Psoas muscle (tissue), 8 donors: ENCODE measurements at places on chromosomes 2 and 18. TPM values are rescaled to one million over a fixed set of nuclear protein-coding genes. Genes with fewer than 3 reads are reported as not detected.

- no peak for DNase-seq
Observed at GRCh38 chr2:211447548-211447947, 891.1 kb downstream of the CPS1 start.

GRCh38 chr2:237199577-237199976, 113.9 kb downstream of the COPS8 start:
- no peak for DNase-seq

DSG4 gene
- polyA plus RNA-seq: not detected

DNA sequence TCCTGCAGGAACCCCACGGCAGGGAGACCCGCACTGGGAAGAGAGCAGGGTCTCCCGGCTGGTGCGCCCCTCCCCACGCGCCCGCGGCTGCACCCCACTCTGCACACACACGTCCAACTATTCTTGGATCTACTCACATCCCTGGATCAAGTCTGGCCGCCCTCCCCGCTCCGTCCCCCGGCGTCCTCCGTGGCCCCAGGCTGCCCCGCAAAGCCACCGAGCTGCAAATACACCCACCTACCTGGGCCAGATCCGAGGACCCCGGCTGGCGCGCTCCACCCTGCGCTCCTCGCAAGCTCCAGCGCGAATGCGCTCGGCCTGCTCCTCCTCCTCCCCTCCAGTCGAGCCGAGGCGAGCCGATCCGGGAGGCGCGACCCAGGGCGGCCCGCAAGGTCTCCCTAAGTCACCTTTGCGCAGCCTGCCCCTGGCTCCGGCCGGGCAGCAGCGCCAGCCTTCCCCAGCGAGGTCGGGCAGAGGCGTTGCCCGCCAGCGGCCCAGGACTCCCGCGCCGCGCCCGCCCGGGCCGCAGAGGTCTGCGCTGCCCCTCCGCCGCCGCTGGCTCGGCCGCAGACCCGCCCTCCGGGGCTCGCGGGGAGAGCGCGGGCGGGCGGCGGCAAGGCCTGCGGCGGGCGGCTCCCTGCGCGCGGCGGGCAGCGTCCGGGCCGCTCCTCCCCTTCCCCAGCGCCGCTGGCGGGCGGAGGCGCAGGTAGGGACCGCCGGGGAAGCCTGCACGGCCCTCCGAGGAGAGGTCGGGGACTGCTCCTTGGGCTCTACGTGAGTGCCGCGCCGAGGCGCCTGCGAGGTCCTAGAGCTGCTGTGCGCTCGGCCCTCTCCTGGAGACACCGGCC, 126.0 kb downstream of the OSBPL1A start:
- peak; percentile 88 for DNase-seq

DNA sequence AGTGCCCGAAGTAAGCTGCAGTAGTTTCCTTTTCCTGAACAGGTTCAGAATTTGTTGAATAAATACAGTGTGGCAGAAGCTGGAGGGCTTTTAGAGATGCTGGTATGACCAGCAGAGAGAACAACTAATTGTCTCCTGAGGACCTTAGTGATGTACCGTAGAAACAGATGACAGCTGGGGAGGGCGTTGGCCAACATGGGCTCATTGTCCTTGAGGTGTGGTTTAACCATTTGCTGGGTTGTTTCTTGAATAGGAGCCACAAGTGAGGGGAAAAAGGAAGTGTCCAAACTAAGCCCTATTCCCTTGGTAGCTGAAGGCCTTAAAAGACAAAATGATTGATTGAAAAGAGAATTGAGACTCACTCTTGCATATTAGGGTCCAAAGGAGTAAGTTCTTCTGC, 11.7 kb upstream of the FAM228A start:
- DNase-seq: no peak

DNA sequence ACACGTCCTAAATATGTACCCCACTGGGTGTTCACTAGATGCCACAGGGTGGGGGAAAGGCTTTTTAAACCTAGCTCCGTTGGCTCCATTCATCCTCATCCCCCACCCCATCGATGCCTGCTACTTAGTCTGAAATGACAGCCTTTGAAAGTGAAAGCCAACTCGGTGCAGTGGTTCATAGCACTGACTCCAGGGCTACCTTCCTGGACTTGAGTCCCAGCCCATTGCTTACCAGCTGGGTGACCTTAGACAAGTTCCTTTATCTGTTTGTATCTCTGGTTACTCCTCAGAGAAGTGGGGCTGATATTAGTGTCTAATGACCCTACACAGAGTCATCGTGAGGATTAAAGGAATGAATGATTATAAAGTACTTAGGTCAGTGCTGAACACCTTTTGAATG, 24.4 kb downstream of the EHD3 start:
- DNase-seq: no peak

DNA sequence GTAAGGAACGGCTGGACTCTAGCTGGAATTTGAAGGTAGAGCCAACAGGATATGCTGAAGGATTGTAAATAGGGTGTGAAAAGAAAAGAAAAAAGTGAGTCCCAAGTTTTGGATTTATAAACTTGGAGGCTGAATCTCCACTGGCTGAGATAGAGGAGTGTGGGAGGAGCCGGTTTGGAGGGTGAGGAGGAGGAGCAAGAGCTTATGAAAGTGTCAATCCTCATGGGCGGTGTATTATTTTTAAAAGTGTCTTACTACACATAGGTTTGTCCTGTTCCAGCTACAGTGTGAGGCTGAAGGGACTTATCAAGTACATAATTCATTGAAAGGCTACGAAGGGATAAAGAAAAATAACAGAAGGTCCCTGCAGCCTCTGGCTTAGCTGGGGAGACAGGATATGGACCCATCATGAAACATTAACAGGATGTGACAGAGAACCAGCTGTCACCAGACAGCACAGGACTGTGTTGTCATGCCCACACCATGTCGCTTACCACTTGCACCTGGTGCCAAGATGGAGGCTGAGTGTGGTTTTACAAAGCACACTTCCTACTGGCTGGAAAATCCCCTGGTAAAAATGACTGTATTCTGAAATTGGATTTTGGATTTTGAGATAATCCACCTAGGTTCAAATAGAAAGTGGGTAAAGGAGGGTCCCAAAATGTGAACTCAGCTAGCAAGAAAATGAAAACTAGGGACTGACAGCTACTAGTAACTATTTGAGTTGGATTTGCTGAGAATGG, 2.5 kb upstream of the MREG start:
- DNase-seq: no peak
